Uterus (tissue), 4 donors: ENCODE measurements at places on chromosomes 12 and 14. TPM values are rescaled to one million over a fixed set of nuclear protein-coding genes. Genes with fewer than 3 reads are reported as not detected.

DNA sequence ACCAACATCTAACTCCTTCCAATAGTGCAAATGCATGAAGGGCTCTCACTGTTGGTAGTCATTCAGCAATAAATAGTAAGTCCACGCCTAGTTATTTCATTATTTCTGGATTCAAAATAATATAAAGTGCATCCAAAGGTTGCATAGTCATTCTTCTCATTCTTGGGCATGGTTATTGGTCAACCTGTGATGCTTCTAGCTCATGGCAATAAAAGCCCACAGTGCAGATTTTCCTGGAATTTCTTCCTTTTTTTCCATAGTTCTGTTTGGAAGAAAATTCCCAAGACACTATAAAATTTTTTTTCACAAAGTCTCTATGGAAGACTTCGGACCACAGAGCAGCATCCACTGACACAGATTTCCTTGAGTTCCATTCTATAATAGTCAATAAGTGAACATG, 7.6 kb downstream of the CD69 start:
- no peaks in the 10 kb centered on the region for H3K27me3 ChIP-seq
- DNase-seq = no peak
- no peaks in the 10 kb centered on the region for H3K36me3 ChIP-seq

- H3K4me1 ChIP-seq = no peaks in the 10 kb centered on the region
- H3K36me3 ChIP-seq = no peaks in the 10 kb centered on the region
- no peaks in the 10 kb centered on the region for H3K27me3 ChIP-seq
- no peak overlapping the region for H3K4me3 ChIP-seq
Observed at GRCh38 chr14:73381380-73382013, 76.8 kb downstream of the NUMB start.

GRCh38 chr14:100731846-100732765, 5.4 kb downstream of the DLK1 start:
- no peaks in the 10 kb centered on the region for H3K36me3 ChIP-seq
- no peak overlapping the region for H3K4me3 ChIP-seq
- H3K27me3 ChIP-seq = peaks cover 13% of the 10 kb centered on the region

DNA sequence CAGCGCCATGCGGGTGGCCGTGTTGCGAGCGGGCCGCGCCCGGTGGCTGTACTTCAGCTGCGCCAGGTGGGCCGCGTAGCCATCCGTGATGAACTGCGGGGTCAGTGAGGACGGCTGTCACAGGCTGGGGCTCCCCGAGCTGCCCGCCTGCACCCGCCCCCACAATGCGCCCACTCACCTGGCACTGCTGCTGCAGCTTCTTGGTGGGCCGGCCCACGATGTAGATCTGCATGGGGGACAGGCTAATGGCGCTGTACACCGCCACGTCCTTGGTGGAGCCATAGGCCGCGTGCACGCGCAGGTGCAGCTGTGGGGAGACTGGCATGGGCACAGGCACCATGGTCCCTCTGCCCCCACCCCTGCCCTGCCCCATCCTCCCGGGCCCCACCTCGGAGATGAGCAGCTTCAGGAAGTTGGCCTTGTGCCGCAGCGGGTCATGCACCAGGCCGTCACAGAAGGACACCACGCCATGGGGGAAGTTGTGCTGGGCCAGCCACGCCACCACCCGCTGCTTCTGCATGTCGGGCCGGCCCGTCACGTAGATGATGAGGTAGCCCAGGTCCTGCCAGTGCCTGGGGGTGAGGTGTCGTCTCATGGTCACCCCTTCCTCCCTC, 5.9 kb downstream of the ARL6IP4 start:
- no peak for DNase-seq
- no peaks in the 10 kb centered on the region for H3K27me3 ChIP-seq
- H3K4me3 ChIP-seq = no peak overlapping the region
- H3K4me1 ChIP-seq = peaks cover 26% of the 10 kb centered on the region

GRCh38 chr12:77213319-77213718, 147.9 kb upstream of the E2F7 start:
- no peaks in the 10 kb centered on the region for H3K36me3 ChIP-seq
- no peak overlapping the region for H3K4me3 ChIP-seq
- H3K27me3 ChIP-seq = no peaks in the 10 kb centered on the region
- no peak for DNase-seq
- H3K27ac ChIP-seq = no peak overlapping the region
- H3K4me1 ChIP-seq = no peaks in the 10 kb centered on the region

DNA sequence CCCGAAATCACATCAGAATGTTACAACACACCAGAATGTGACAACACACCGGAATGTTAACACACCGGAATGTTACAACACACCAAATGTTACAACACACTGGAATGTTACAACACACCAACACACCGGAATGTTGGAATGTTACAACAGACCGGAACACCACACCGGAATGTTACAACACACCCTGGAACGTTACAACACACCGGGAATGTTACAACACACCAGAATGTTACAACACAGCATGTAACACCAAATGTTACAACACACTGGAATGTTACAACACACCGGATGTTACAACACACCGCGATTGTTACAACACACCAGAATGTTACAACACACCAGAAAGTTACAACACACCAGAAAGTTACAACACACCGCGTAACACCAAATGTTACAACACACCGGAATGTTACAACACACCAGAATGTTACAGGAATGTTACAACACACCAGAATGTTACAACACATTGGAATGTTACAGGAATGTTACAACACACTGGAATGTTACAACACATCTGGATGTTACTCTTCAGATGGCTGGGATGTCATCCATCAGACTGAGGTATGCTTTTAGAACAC, 21.1 kb downstream of the CHFR start:
- H3K27me3 ChIP-seq = no peaks in the 10 kb centered on the region
- no peak overlapping the region for H3K4me3 ChIP-seq
- no peak for DNase-seq
- H3K27ac ChIP-seq = no peak overlapping the region
- no peaks in the 10 kb centered on the region for H3K4me1 ChIP-seq

GRCh38 chr14:90495357-90496276, 98.8 kb downstream of the CALM1 start:
- H3K4me3 ChIP-seq = no peak overlapping the region
- peak; percentile 37 for DNase-seq
- no peak overlapping the region for H3K27ac ChIP-seq
- H3K36me3 ChIP-seq = no peaks in the 10 kb centered on the region
- peaks cover 13% of the 10 kb centered on the region for H3K4me1 ChIP-seq

DNA sequence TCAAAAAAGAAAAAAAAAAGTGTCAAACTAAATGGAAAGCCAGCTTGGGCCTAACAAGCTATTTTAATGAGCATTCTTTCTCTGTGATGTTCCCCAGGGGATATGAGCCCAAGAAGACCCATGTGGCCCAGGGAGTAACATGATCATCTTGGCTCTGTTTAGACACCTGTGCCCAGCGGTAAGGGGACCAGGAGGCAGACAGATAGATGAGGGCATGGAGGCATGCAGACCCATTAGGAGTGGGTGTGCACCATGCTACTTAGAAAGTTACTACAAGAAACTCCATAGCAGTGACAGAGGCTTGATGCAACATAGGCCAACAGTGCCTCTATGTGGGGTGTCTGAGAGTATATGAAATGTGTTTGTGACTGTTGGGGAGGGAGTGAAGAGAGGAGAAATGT, 3.1 kb upstream of the CREBL2 start:
- H3K27me3 ChIP-seq = no peaks in the 10 kb centered on the region
- H3K4me1 ChIP-seq = peaks cover 5% of the 10 kb centered on the region
- no peak overlapping the region for H3K27ac ChIP-seq
- no peaks in the 10 kb centered on the region for H3K36me3 ChIP-seq
- no peak overlapping the region for H3K4me3 ChIP-seq
- no peak for DNase-seq

DNA sequence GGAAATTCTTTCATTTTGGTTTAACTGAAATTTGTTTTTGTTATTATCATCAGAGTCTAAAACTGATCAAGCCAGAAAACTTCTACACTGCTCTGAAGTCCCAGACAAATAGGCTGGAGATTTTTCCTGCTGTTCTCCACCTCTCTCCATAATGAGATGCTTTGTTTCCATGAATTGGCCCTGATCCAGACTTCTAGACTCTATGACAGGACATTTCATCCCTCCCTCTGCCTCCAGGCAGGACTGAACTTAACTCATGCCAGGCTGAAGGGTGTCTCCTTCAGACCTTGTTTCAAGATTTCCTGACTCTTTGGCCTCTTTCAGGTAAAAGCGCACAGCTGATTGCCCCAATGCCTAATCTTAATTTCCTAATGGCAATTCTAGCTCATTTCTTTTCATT, 69.1 kb upstream of the HOXC13 start:
- H3K4me1 ChIP-seq = no peaks in the 10 kb centered on the region
- H3K36me3 ChIP-seq = no peaks in the 10 kb centered on the region
- no peak overlapping the region for H3K27ac ChIP-seq
- no peaks in the 10 kb centered on the region for H3K27me3 ChIP-seq

GRCh38 chr12:108701779-108702441, 29.4 kb downstream of the CORO1C start:
- H3K27ac ChIP-seq = peak overlapping the region; percentile 95
- H3K4me3 ChIP-seq = peak overlapping the region; percentile 7
- no peaks in the 10 kb centered on the region for H3K27me3 ChIP-seq
- H3K4me1 ChIP-seq = peaks cover 22% of the 10 kb centered on the region
- no peaks in the 10 kb centered on the region for H3K36me3 ChIP-seq

GRCh38 chr14:93797536-93797935, 9.3 kb upstream of the PRIMA1 start:
- no peak overlapping the region for H3K27ac ChIP-seq
- no peak overlapping the region for H3K4me3 ChIP-seq
- no peak for DNase-seq
- no peaks in the 10 kb centered on the region for H3K36me3 ChIP-seq
- no peaks in the 10 kb centered on the region for H3K27me3 ChIP-seq
- peaks cover 9% of the 10 kb centered on the region for H3K4me1 ChIP-seq

CRADD gene
- 105 TPM for total RNA-seq

EXOC5 gene
- total RNA-seq = 25.3 TPM

PPP1R3E gene
- 3.3 TPM for total RNA-seq

LBHD2 gene
- total RNA-seq = not detected

CIROP gene
- total RNA-seq = not detected

KERA gene
- total RNA-seq = not detected
